ENCODE measurements at places on chromosomes 16 and 17.

GRCh38 chr17:40666331-40666730, 1.4 kb upstream of the KRT222 start:
- peaks cover 3% of the 10 kb centered on the region for H3K4me1 ChIP-seq
- no peak overlapping the region for H3K27ac ChIP-seq
- H3K36me3 ChIP-seq: no peaks in the 10 kb centered on the region
- H3K4me3 ChIP-seq: no peak overlapping the region
- peaks cover 45% of the 10 kb centered on the region for H3K27me3 ChIP-seq

DNA sequence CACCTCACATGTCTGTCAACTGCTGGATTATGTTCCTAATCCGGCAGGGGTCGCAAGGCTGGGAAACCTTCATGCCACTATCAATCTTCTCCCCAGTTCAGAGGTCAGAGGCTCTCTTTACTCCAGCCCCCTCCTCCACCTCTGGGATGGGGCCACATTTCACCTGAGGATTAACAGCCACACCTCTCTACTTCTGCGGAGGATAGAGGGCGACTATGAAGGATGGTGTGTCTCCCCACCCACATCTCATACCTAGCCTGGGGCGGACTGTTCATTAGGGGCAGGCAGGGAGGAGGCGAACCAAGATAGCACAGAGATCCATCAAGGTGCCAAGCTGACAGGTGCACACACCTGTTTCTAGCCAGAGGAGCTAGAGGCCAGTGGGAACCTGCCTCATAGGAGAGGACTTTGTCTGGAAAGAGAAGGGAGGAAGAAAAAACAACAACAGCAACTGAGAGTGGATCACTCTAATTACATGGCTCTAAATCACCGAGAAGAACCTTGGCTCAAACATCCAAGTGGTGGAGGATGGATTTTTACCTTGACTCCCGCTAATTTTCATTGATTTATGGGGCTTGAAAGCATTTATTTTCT, 41.9 kb upstream of the SKAP1 start:
- peak overlapping the region; percentile 44 for H3K27ac ChIP-seq
- peaks cover 11% of the 10 kb centered on the region for H3K4me1 ChIP-seq
- H3K4me3 ChIP-seq: no peak overlapping the region
- DNase-seq: no peak
- H3K27me3 ChIP-seq: peaks cover 12% of the 10 kb centered on the region

DNA sequence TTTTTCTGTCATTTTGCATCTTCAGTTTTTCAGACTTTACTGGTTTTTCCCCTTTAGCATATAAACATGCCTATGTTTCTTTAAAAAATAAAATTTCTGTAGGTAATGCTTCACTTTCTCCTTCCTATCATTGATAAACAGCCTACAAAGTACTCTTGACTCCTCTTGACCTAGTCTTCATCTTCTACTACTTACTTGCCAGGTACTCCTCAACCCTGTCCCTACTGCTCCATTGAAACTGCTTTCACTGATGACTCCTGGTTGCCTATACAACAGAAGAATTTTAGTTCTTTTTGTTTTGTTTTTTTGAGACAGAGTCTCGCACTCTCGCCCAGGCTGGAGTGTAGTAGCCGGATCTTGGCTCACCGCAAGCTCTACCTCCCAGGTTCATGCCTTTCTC, 7.0 kb downstream of the DDX42 start:
- H3K4me3 ChIP-seq: no peak overlapping the region
- no peak for DNase-seq
- H3K27ac ChIP-seq: no peak overlapping the region
- no peaks in the 10 kb centered on the region for H3K27me3 ChIP-seq

- peaks cover 32% of the 10 kb centered on the region for H3K4me1 ChIP-seq
- no peak for DNase-seq
- peak overlapping the region; percentile 85 for H3K27ac ChIP-seq
- H3K4me3 ChIP-seq: peak overlapping the region; percentile 96
- peaks cover 3% of the 10 kb centered on the region for H3K36me3 ChIP-seq
Measured at GRCh38 chr16:68238029-68238345, 2.1 kb upstream of the ESRP2 start.

DNA sequence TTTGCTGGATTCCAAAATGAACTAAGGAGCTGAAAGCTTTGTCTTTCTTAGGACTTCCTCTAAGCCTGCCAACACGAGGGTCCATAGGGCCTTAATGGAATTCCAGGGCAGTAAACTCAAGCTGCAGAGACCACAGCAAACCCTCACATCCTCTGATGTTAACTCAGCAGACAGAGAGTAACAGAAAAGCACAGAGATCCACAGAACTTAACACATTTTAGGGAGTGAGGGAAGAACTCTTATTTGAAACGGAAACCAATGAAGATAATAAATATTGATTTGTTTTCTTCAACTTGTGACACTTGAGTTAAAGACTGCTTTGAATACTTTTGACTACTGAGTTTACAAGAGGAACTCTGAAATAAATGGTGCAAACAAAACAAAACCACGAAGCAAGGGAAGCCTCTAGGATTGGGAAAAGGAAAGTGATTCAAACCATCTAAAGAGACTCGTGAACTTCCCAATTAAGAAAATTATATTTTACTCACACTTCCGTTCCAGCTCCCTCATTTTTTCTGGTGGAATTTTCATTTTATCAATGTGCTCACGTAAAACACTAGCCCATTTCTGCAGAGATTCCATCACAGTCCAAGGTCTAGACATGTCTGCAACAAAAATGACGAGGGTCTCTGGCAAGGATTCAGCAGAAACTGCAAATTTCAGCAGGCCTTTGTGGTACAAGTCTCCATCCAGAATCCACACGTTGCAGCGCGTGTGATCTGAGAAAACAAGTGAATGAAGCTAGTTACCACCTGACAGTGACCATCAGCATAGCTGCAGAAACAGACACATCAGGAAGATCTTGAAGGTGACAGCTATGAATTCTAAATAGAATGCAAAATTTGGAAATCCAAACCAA, 9.2 kb downstream of the DYNC1LI2 start:
- peak overlapping the region; percentile 60 for H3K27ac ChIP-seq
- no peak for DNase-seq
- no peaks in the 10 kb centered on the region for H3K27me3 ChIP-seq
- H3K4me1 ChIP-seq: peaks cover 38% of the 10 kb centered on the region

DNA sequence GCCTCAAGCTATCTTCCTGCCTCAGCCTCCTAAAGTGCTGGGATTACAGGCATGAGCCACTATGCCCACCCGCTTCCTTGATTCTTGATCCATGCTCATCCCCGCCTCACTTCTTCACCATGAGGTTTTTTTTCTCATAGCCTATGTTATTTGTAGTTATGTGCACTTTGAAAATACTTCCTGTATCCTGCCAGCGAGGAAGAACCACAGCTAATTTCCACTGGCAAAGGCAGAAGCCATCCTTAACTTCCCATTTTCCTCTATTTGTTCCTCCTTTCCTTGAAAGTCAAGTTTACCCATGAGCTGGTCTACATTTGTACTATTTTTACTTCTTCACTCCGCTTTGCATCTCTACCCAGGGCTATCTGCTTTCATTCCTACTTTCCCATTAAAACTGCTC, 189.7 kb upstream of the ZFHX3 start:
- H3K27me3 ChIP-seq: no peaks in the 10 kb centered on the region
- H3K4me3 ChIP-seq: no peak overlapping the region
- H3K27ac ChIP-seq: no peak overlapping the region
- no peaks in the 10 kb centered on the region for H3K36me3 ChIP-seq
- H3K4me1 ChIP-seq: no peaks in the 10 kb centered on the region

GRCh38 chr16:84786605-84787262, 33.1 kb upstream of the CRISPLD2 start:
- no peak for DNase-seq
- H3K36me3 ChIP-seq: no peaks in the 10 kb centered on the region
- no peaks in the 10 kb centered on the region for H3K27me3 ChIP-seq

DNA sequence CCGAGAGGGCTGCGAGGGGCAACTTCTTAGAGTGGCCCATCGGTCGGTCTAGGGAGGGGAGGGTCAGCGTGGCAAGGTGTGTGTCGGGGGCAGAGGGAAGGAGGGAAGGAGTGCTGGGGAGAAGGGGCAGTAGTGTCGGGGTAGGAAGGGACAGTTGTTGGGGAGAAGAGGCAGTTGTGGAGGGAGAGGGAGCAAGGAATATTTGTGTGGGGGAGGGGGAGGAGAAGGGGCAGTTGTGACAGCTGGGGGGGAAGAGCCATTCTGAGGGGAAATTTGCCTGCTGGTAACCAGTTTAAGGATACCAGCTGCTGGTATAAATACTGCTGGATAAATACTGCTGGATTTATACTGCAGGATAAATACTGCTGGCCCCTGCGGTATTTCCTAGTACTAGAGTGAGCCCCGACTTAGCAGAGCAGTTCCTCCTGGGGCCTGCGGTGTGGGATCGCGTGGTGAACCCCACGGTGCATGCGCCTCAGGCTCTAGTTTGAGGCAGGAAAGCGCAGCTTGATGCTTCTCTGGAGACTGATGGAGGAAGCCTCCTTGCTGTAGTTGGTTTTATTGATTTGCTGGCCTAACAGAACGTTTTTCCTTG, 309 bp downstream of the DNAH2 start:
- H3K27ac ChIP-seq: no peak overlapping the region
- H3K4me3 ChIP-seq: peak overlapping the region; percentile 70
- DNase-seq: peak; percentile 74
- peaks cover 75% of the 10 kb centered on the region for H3K27me3 ChIP-seq
- peaks cover 26% of the 10 kb centered on the region for H3K4me1 ChIP-seq

- no peak for DNase-seq
- H3K27ac ChIP-seq: no peak overlapping the region
- H3K27me3 ChIP-seq: peaks cover 13% of the 10 kb centered on the region
- H3K4me1 ChIP-seq: no peaks in the 10 kb centered on the region
Measured at GRCh38 chr16:22937169-22937568, 123.2 kb downstream of the HS3ST2 start.

DNA sequence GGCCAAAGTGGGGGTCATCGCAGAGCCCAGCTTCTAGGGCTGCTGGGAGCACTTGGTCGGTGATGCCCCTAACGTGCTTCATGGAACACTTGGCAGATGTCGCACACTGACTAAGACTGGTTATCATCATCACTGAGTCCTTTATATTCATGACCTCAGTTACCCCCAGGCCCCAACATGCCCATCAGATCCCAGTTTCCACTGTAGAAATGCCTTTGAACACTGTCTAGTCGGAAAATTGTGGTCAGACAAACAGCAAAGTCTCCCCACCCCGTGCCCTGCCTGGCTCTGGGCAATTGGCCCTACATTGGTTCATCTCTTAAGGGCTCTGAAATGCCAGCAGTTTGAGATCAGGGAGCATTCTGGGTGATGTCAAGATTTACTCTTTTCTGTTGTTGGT, 51.3 kb downstream of the NKD1 start:
- no peaks in the 10 kb centered on the region for H3K36me3 ChIP-seq
- no peaks in the 10 kb centered on the region for H3K27me3 ChIP-seq
- no peak for DNase-seq
- no peak overlapping the region for H3K4me3 ChIP-seq

DNA sequence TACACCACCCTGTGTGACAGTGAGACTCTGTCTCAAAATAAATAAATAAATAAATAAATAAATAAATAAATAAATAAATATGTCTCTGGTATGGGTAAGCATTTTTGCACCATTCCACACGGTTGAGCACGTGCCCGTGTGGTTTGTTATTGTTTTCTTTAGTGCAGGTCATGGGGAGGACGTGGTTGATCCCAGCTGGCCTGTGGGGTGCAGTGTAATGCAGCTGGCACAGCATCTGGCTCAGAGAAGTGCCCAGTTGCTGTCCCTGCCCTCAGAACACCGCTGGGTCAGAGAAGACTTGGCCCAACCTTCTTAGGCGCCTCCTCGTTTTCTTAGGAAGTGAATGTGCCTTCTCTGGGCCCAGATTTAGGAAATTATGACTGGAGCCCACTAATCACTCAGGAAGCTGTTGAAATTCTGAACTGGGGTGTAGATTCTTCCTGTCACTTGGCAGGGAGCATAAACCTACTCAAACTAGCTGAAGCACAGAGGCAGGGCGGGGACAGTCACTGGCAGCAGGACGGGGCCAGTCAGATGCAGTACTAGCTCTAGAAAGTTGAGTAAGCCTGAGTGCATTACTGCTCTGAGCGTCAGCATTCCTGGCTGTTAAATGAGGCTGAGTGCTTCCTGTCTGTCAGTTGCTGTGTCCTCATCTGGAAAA, 85.9 kb downstream of the SNX29 start:
- no peaks in the 10 kb centered on the region for H3K27me3 ChIP-seq
- DNase-seq: no peak
- H3K4me3 ChIP-seq: no peak overlapping the region
- H3K4me1 ChIP-seq: peaks cover 4% of the 10 kb centered on the region
- H3K27ac ChIP-seq: no peak overlapping the region
- H3K36me3 ChIP-seq: no peaks in the 10 kb centered on the region

DNA sequence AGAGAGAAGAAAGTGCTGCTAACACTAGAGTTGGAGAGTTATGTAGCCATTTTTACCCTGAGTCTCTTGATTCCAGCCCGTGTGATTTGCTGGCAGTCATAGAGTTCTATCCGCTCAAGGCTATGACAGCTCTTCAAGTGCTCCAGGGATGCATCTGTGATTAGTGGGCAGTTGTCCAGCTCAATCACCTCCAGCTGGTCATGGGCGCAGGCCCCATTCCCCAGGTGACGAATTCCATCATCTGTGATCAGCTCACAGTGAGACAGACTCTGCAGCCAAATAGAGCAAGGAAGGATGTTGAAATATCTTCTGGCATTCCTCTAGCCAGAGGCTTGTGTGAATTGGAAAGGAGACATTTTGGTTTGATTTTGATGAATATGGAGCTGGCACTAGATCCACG, 38.4 kb upstream of the STAC2 start:
- H3K4me3 ChIP-seq: no peak overlapping the region
- H3K4me1 ChIP-seq: no peaks in the 10 kb centered on the region
- H3K27ac ChIP-seq: no peak overlapping the region
- H3K36me3 ChIP-seq: peaks cover 7% of the 10 kb centered on the region
- no peak for DNase-seq
- no peaks in the 10 kb centered on the region for H3K27me3 ChIP-seq

GRCh38 chr16:57305159-57305811, 20.8 kb upstream of the PLLP start:
- H3K36me3 ChIP-seq: no peaks in the 10 kb centered on the region
- H3K27ac ChIP-seq: no peak overlapping the region
- H3K4me1 ChIP-seq: peaks cover 14% of the 10 kb centered on the region

DNA sequence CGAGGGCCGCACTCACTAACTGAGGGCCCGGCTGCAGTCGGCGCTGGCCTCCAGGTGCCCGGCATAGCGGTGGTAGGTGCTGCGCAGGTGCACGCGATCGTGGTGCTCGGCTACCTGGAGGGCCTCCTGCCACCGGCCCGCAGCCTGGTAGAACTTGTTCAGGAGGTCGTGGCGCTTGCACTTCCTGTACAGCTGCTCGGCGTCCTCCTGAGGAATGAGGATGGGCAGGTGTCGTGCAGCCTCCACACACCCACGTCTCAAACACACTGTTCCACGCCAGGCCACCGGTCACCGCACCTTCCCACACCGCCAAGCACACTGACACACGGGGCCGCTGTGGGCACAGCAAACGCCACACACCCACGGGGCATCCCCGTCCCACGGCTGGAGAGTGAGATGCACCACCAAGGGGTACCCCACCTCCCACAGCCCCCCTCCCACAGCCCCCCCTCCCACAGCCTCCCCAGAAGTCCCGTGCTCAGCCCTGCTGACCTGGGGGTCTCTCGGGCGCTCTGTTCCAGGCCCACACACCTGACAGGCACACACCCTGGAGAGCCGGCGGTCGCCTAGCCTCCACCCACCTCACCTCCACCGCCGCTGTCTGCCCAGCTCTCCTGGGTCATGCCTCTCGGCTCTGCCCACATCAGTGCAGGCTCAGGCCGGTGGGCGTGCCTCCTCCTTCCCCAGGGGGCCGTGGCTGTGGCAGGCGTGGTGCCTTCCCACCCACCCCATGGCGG, 7.4 kb upstream of the TMEM204 start:
- H3K27me3 ChIP-seq: no peaks in the 10 kb centered on the region
- H3K36me3 ChIP-seq: no peaks in the 10 kb centered on the region
- no peak overlapping the region for H3K27ac ChIP-seq

Data from activated CD4-positive, alpha-beta memory T cell treated with anti-CD3 and anti-CD28 coated beads, Interleukin-2, amount 10 ng/mL, durations not matched to agents 7 days and 5 days (primary cell).